ENCODE measurements at places on chromosomes 4 and X.

GRCh38 chrX:84187533-84188319, at the start of gene RPS6KA6:
Gene RPS6KA6, minus strand, starts transcription at chrX:84188199. Its CDS starts 300 bp downstream, at chrX:84187899.
- peak; percentile 8 for DNase-seq

DNA sequence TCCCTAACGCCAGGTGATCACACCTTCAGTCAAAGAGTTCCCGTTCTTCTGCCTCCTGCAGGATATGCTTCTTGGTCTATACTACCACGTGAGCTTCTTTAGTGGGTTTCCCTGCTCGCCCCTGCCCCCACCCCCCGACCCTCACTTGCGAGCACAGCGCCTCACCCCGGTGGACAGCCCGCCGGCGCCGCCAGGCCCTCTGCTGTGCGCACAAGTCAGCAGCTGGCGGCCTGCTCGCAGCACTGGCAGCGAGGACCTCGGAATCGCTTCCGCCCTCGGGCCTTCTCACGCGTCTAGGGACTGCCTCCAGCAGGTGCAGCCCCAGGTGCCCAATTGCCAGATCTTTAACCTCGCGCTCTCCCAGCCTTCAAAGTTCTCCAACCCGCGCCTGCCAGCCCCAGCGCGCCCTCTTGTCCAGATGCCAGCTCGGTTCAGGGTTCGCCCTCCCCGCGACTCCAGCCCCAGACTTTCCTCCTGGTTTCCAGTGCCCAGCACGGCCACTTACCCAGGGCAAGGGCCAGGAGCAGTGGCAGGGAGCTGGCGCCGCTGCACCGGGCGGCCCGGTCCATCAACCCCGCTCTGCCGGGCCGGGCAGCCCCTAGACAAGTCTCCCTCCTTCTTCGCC, 454 bp downstream of the BTC start:
- peak; percentile 11 for DNase-seq

DNA sequence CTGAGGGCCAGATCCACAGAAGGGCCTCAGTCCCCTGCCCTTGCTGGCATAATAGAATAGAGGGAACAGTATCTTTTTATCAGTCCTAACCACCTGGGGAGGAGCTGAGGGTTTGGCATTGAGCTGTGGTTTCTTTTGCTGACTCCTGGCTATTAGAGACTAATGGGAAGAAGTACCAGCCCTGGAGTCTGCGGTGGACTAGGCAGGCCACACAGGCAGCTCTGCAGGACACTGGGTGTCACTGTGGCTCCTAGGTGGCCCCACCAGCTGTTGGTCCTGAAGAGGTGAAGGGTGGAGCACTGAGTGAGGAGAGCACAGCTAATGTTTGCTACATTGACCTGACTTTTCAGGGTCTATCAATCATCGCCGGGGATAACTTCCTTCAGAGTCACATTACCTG, 52.8 kb upstream of the GPC4 start:
- no peak for DNase-seq

DNA sequence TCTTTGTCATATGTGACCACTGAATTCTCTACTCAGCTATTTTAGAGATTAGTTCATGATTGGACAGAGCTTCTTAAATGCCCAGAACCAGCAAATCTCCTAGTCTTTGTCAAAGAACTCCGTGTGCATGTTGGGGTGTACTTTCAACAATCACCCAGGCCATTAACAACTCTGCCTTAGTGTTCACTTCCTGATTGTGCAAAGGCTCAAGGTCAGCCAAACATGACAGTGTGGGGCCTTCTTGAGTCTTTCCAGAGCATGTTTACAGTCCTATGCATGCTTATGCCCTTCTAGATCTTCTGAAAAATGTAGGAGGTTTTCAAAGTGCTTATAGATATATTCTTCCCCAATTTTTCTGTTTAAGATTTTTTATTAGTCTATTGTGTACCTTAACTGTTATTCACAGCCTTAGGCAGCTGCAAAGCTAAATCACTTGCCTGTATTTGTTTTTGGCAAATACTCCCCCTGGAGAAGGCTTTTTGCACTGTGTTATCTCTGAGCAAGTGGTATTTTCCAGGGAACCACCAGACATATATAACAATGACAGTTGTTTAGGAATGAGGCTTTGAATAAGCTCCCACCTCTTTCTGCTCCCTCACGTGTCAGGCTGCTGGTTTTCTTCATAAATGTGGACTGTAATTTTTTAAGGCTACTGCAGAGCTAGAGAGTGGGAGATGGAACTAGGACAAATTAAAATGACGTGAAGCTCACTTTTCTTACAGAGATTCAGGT, 24.0 kb upstream of the DRP2 start:
- no peak for DNase-seq

- no peak for DNase-seq
Measured at GRCh38 chr4:99891351-99891750, 2.9 kb downstream of the LAMTOR3 start.

DNA sequence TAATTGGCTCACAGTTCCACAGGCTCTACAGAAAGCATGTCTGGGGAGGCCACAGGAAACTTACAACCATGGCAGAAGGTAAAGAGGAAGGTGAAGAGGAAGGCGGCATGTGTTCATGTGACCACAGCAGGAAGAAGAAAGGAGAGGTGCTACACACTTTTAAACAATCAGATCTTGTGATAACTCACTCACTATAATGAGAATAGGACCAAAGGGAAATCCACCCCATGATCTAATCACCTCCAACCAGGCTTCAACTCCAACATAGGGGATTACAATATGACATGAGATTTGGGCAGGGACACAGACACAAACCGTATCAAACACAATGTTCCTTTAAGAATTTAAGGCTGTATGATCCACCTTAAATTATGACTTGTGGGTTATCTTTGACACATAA, 10.5 kb upstream of the PGM2 start:
- DNase-seq = no peak

GRCh38 chr4:142222127-142222526, 585.7 kb downstream of the IL15 start:
- no peak for DNase-seq

- DNase-seq = no peak
Measured at GRCh38 chr4:55540271-55540670, 6.4 kb downstream of the CLOCK start.

- no peak for DNase-seq
Measured at GRCh38 chrX:153640736-153641575, 6.0 kb upstream of the DUSP9 start.
